ENCODE measurements at places on chromosomes 5 and 9.
A peak's percentile ranks its signal among the peaks of the same experiment; 100 is the strongest.

DNA sequence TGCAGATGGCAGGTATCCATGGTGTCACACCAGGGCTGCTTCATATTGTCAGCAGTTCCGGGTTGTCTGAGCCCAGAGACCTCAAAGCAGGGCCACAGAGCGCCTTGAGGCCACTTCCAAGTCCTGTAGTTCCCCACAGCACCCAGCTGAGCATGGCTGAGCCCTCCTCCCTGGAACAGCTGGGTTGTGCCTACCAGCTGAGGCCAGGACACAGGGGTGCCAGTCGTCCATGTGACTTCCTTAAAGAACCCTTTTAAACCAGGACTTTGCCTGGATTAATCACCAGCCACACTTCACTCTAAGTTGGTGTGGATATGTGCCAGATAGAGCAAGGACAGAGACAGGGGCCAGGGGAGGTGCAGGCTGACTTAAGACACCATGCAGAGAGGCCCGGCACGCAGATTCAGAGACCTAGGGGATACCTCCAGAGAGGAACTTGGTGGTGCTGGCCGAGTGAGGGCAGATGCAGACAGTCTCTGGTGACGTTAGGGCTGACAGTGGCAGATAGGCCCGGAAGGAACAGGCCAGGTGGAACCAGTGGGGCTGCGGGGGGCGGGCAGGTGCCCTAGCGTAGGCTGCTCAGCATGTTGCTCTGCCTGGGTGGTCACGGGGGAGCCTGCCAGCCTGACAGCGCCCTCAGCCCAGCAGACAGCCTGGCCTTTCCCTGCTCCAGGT is 142.7 kb downstream of the CACNA1B start:
- DNase-seq: no peak

DNA sequence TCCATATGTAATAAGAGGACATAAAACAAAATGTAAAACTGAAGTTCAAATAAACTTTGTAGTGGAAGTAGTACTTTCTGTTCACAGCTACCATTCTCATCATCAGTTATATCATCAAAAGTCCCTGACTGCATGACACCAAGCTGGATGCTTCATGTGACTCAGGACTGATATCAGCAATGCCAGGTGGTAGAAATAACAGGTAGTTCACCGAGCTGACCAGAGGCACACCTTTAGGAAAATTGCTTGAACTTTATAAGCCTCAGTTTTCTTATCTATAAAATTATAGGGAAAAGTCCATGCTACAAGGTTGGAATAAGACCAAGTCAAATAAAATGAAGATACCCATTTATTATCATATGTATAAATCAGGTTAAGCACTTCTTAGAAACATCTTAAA is 124.9 kb upstream of the PTGER4 start:
- DNase-seq: no peak

- DNase-seq: no peak
Measured at GRCh38 chr5:145445027-145445426, 390.1 kb downstream of the PRELID2 start.

DNA sequence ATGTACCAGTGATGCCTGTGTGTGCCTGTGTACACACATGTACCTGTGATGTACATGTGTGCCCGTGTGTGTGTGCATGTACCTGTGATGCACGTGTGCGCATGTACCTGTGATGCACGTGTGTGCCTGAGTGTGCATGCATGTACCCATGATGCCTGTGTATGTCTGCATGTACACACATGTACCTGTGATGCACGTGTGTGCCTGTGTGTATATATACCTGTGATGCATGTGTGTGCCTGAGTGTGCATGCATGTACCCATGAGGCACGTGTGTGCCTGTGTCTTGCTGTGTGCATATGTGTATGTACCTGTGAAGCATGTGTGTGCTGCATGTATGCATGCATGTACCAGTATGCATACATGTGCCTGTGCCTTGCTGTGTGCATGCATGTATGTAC is 419.0 kb downstream of the IRX2 start:
- no peak for DNase-seq

DNA sequence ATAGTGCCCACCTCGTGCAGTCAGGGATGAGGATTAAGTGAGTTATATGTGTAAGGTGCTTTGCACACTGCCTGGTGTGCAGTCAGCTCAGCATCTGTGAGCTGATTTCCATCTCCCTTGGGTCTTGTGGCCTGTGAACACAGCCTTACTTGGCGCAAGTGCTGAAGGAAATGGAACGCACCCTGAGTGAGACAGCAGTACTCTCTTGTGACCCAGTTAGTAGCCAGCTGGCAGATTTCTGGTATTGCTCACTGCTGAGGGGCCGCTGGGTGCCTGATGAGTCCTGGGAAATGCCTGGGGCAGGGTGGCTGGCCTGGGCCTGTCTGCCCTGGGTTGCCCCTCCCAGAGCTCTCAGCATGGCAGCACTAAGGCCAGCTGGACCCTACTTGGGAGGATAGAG is 90.9 kb upstream of the BOD1 start:
- no peak for DNase-seq

GRCh38 chr5:142363619-142363963 is 38.8 kb upstream of the SPRY4 start:
- DNase-seq: no peak

DNA sequence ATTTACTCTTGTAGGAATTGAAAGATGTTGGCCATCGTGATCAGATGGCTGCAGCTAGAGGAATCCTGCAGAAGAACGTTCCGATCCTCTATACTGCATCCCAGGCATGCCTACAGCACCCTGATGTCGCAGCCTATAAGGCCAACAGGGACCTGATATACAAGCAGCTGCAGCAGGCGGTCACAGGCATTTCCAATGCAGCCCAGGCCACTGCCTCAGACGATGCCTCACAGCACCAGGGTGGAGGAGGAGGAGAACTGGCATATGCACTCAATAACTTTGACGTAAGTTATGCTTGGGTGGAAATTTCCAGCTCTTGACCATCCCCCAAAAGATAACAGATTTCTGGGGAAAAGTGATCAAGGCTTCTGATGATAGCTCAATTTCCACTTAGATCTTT is 50.6 kb downstream of the LRRTM2 start:
- DNase-seq: no peak

GRCh38 chr9:133333566-133333965 is 2.4 kb downstream of the SURF6 start:
- no peak for DNase-seq

DNA sequence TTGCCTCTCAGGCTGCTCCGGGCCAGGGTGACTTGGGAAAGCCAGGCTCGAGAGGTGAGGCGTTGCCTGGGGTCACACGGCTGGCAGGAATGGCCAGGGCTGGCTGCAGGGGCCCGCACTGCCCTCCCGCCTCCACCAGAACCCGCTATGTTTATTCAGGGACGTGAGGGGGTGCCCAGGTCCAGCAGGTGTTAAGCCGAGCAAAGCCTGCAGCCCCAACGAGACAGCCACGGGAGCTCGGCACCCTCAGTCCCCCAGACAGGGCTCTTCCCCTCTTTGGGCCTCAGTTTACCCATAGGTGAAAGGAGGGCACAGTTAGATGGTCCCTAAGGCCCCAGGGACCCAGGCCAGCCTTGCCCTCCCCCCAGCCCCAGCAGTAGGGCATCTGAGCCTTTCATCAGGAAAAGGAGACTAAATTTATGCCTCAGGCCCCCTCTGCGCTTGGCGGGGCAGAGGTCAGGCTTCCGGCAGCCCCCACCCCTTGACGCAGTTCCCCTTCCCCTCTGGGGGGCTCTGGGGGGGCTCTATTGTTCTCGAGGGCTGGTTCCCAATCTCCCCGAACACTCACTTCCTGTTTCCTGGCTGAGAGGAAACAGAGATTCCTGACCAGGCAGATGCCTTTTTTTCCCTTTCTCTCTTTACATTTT is 7.1 kb upstream of the EGFL7 start:
- no peak for DNase-seq

- DNase-seq: peak; percentile 88
Measured at GRCh38 chr9:129174102-129174723, 3.8 kb downstream of the IER5L start.

- peak; percentile 64 for DNase-seq
Measured at GRCh38 chr5:17218353-17219005, 1.0 kb downstream of the BASP1 start.

DNA sequence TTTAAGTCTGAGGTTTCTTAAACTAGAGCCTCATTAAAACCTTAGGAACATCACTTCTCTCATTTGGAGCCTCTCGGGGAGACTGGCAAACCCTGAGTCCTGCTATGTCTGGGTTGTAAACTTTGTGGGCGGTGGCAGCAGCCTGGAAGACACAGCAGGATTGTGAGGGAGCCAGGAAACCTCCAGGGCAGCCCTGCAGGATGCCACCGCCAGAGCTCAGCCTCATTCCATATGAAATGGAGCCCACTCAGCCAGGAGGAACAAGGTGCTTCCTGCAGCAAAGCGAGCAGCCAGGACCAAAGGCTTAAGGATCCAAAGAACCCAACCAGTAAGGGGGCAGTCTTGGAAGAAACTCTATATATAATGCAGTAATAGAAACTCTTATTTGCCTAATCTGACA is 37.9 kb upstream of the IDNK start:
- no peak for DNase-seq

DNA sequence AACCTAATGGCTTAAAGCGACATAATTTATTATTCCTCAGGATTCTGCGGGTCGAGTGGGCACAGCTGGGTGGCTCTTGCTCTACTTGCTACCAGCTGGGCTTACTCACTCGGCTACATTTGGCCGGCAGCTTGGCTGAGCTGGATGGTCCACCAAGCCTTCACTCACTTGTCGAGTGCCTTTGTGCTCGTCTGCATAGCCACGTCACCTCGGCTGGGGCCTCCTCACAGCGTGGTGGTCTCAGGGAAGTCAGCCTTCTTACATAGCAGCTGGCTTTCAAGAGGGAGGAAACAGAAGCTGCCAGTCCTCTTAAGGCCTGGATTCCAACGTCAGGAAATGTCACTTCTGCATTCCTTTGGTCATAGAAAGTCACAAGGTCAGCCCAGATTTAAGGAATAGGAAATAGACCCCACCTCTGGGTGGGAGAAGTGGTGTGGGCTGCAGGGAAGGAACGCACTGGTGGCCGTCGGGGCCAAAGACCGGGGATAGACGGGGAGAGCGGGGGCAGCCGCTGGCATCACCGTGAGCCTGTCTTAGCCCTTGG is 75.1 kb upstream of the RUFY1 start:
- no peak for DNase-seq

GRCh38 chr5:179852993-179853547 is 5.5 kb downstream of the MRNIP start:
- DNase-seq: no peak

DNA sequence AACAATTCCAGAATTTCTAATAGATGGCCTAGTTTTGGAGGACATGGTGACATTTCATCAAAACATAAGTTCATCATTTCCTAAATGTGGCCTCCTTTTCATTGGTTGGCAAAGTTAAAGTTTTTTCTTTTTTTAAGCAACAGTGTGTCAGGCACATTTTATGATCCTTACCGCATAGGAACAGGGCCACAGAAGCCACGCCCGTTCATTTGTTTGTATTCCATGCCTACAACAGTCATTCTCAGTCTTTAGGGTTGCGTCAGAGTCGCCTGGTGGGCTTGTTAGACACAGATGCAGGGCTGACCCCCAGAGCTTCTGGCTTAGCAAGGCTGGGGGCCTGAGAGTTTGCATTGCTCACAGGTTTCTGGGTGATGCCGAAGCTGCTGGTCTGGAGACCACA is 130.2 kb downstream of the HSD17B3 start:
- DNase-seq: no peak

DNA sequence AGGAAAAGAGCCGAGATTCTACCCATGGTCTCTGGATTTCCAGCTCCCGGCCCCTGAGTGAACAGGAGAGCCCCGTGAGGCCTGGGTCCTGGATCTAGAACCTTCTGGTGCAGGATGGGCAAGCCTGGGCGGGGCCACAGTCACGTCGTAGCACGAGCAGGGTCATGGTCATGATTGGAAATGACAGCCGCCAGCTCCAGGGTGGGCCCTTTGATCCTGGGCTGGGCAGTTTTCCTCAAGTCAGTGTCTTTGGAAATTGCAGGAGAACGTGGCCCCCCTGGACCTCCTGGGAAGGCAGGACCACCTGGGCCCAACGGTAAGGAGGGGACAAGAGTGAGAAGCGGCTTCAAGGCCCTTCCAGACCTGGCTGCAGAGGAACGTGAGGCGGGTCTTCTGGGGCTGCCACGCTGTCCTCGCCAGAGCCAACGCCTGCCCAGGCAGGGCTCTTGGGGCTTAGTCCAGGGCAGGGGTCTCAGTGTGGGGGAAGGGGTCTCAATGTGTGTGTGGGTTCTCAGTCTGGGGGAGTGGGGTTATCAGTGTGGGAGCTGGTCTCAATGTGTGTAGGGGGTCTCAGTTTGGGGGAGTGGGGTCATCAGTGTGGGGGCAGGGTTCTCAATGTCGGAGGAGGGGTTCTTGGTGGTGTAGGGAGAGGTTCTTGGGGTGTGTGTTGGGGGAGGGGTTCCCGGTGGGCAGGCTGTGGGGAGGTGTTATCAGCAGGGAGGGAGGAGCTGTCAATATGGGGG is 2.6 kb downstream of the FCN2 start:
- no peak for DNase-seq

GRCh38 chr9:7802666-7803065 is 3.1 kb upstream of the DMAC1 start:
- DNase-seq: peak; percentile 6

DNA sequence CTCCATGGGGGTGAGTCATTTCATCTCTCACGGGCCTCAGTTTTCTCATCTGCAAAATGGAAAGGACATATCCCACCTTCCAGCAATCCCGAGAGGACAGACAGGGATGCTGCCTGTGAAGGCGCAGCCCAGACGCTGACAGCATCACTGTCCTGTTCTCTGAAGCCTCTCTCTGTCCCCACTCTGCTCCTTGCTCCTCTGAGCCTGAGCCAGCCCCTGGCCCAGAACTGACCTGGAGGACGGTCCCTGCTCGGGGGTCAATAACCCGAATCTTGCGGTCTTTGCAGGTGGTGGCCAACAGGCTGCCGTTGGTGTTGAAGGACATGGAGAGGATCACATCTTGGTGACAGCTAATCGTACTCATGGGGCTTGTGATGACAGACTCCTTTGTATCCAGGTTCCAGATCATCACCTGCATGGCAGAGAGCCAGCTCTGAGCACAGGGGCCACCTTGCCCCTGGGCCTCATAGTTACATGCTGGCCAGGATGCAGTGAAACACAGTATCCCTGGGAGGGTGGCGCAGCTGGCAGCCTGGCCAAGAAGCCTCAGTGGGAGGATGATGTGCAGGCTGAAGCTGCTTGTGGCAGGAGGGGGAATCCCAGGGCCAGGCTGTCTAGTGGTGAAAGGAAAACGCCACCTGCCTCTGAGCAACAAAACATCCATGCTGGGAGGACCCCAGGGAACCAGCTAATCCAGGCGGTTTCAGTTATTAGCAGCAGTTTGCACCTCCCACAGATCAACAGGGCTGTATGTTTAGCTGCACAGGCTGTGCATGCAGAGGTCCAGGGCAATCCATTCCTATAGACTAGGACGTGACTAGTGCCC is 14.0 kb upstream of the TRIM14 start:
- DNase-seq: no peak

- no peak for DNase-seq
Measured at GRCh38 chr9:116450378-116451139, 236.5 kb upstream of the TRIM32 start.

GRCh38 chr5:107129051-107129450 is 541.7 kb downstream of the EFNA5 start:
- DNase-seq: peak; percentile 28

Measured in fibroblast of skin of left quadriceps (primary cell).